ENCODE measurements at places on chromosomes 3 and 15. TPM values are rescaled to one million over a fixed set of nuclear protein-coding genes. Genes with fewer than 3 reads are reported as not detected.

GRCh38 chr3:55476515-55476914, 10.6 kb downstream of the WNT5A start:
- no peak overlapping the region for H3K4me3 ChIP-seq
- no peaks in the 10 kb centered on the region for H3K4me1 ChIP-seq
- H3K27me3 ChIP-seq, result no peaks in the 10 kb centered on the region
- H3K36me3 ChIP-seq, result peaks cover 72% of the 10 kb centered on the region
- DNase-seq, result no peak

- DNase-seq, result no peak
- no peak overlapping the region for H3K27ac ChIP-seq
- peaks cover 8% of the 10 kb centered on the region for H3K4me1 ChIP-seq
- peaks cover 18% of the 10 kb centered on the region for H3K36me3 ChIP-seq
Measured at GRCh38 chr3:123148772-123149171, 53.0 kb upstream of the SEC22A start.

TMEM158 gene
- 0.26 TPM for total RNA-seq

- H3K27me3 ChIP-seq, result no peaks in the 10 kb centered on the region
- no peaks in the 10 kb centered on the region for H3K4me1 ChIP-seq
- H3K4me3 ChIP-seq, result no peak overlapping the region
- H3K27ac ChIP-seq, result no peak overlapping the region
- H3K36me3 ChIP-seq, result no peaks in the 10 kb centered on the region
Measured at GRCh38 chr3:186368717-186369116, 6.7 kb upstream of the DGKG start.

CELF6 gene
- 0.05 TPM for total RNA-seq

DNA sequence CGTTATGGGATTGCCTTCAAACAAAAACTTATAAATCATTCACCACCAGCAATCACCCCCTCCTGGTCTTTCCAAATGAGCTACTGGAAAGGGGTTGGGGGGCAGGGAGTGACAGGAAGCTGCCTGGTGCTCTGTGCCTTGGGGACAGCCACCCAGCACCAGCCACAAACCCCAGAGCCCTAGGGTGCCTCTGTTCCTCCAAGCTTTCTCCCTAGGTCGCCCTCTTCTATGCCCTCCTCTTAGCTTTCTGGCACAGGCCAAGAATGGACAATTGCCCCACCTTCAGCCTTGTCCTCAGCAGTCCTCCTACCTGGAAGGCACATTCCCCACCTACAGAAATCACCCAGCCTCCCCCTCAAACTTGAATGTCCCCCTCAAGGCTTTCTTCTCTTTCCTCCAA, 3.3 kb downstream of the OXTR start:
- DNase-seq, result no peak
- no peaks in the 10 kb centered on the region for H3K36me3 ChIP-seq
- no peaks in the 10 kb centered on the region for H3K27me3 ChIP-seq
- no peaks in the 10 kb centered on the region for H3K4me1 ChIP-seq

GRCh38 chr15:89629829-89630228, 25.4 kb downstream of the KIF7 start:
- H3K36me3 ChIP-seq, result peaks cover 88% of the 10 kb centered on the region
- no peak overlapping the region for H3K27ac ChIP-seq
- H3K27me3 ChIP-seq, result no peaks in the 10 kb centered on the region
- no peak for DNase-seq
- no peak overlapping the region for H3K4me3 ChIP-seq

DNA sequence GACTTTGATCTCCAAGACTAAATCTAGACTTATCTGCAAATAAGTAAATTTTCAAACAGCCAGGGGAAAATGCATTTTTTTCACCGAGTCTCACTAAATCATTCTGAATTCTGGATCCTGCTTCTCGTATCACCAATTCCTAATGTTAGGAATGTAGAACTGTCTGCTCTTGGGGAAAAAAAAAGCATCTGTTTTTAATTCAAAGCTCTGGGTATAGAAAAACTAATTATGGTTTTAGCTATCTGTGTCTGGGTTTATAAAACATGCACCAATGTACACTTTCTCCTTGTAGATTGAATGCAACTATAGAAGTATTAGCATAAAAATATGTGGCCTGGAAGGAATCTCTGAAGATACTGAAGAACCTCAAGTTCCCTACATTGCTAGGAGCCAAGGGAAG, 4.8 kb upstream of the CDAN1 start:
- H3K4me1 ChIP-seq, result no peaks in the 10 kb centered on the region
- 0 out of 2 replicates have a peak, but pooled peaks cover 2% of the 10 kb centered on the region for H3K36me3 ChIP-seq
- H3K4me3 ChIP-seq, result no peak overlapping the region
- DNase-seq, result no peak
- H3K27ac ChIP-seq, result no peak overlapping the region

EPB42 gene
- total RNA-seq, result not detected

GRCh38 chr3:172125053-172125452, 85.7 kb downstream of the FNDC3B start:
- H3K27me3 ChIP-seq, result no peaks in the 10 kb centered on the region
- H3K4me1 ChIP-seq, result no peaks in the 10 kb centered on the region
- DNase-seq, result no peak
- peaks cover 44% of the 10 kb centered on the region for H3K36me3 ChIP-seq
- H3K27ac ChIP-seq, result no peak overlapping the region

GRCh38 chr15:70261083-70261482, 163.4 kb upstream of the TLE3 start:
- no peak for DNase-seq
- H3K27ac ChIP-seq, result no peak overlapping the region
- H3K27me3 ChIP-seq, result peaks cover 5% of the 10 kb centered on the region
- no peaks in the 10 kb centered on the region for H3K36me3 ChIP-seq
- no peak overlapping the region for H3K4me3 ChIP-seq

OR5K2 gene
- total RNA-seq, result 0.12 TPM

- peak; percentile 7 for DNase-seq
- no peak overlapping the region for H3K27ac ChIP-seq
- H3K4me1 ChIP-seq, result no peaks in the 10 kb centered on the region
Measured at GRCh38 chr3:42605546-42606173, 5.2 kb downstream of the NKTR start.

DNA sequence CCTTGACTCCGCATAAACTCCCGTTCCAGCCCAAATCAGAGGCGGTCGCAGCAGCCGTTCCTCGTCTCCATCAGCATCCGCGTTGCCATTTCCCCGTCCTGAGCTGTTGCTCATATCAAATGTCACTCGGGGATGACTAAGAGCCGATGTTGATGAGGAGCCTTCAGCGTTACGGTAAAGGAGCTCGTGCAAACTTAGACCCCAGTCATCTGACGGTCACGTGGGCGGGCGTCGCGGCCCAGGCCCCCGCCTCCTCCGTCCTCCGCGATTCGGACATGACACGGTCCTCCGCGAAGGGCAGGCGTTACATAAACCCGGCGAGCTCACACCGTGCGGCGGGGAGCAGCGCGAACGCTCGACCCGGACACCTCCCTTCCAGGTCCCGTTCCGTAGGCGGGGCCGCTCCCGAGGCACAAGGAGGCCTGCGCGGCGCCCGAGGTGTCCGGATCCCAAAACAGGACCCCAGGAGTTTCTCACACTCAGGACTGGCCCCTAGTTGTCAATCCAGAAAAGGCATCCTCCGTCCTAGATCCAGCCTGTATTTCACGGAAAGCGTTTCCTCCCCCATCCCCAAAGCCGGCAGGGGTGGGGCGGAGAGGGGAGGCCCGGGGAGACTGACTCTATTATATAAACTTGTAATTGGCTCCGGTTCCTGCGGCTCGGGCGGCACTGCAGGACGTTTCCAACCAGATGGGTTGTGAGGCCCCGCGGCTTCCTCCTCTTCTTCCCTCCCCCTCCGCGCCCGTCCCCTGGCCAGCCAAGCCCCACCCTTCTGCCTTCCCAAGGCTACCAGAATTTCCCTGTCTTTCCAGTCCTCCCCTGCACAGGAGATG, 100.0 kb upstream of the IGF1R start:
- H3K27ac ChIP-seq, result peak overlapping the region; percentile 48
- DNase-seq, result peak; percentile 69
- H3K36me3 ChIP-seq, result no peaks in the 10 kb centered on the region

PLAAT1 gene
- total RNA-seq, result 25.2 TPM

DNA sequence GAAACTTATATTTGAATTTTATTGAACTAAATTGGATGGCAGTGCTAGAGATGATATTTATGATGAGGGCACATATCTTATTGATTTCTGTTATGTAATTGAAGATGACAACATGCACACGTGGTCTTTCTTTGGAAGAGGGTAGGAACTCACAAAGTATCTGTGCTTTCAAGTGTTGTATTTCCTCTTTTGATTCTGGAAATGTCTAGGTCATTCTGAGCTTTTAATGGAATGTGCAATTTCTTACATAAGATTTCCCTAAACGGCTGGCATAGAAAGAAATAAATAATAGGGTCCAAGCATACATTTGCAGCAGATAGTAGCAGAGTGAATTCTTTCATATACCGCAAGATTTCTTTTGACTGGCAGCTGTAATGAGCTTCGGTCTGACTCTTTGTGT, 10.1 kb upstream of the GPR171 start:
- no peak overlapping the region for H3K27ac ChIP-seq
- no peaks in the 10 kb centered on the region for H3K27me3 ChIP-seq
- H3K4me1 ChIP-seq, result no peaks in the 10 kb centered on the region

- H3K4me1 ChIP-seq, result peaks cover 7% of the 10 kb centered on the region
- no peak overlapping the region for H3K27ac ChIP-seq
- no peak for DNase-seq
- no peak overlapping the region for H3K4me3 ChIP-seq
Measured at GRCh38 chr3:171949554-171949953, 89.8 kb upstream of the FNDC3B start.

GRCh38 chr3:73753985-73754384, 129.2 kb upstream of the PDZRN3 start:
- DNase-seq, result no peak
- no peak overlapping the region for H3K4me3 ChIP-seq
- no peaks in the 10 kb centered on the region for H3K27me3 ChIP-seq

All from SJCRH30 (cell line).